ENCODE measurements at places on chromosomes 2 and 18.
A peak's percentile ranks its signal among the peaks of the same experiment; 100 is the strongest.

DNA sequence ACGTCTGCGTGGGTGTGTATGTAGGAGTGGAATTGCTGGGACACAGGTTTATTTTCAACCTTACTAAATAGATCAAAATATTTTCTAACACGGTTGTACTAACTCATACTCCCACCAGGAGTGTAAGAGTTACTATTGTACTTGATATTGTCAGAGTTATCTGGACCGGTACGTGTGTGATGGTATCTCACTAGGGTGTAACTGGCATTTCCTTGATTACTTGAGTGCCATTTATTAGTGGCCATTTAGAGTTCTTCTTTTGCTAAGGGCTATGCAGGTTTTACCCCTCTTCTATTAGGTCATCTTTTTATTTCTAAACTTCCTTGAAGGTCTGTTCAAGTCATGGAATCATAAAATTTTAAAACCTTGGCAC, 33.5 kb downstream of the CENPO start:
- DNase-seq = no peak

GRCh38 chr18:47799376-47799775, 131.1 kb downstream of the SMAD2 start:
- DNase-seq = no peak

DNA sequence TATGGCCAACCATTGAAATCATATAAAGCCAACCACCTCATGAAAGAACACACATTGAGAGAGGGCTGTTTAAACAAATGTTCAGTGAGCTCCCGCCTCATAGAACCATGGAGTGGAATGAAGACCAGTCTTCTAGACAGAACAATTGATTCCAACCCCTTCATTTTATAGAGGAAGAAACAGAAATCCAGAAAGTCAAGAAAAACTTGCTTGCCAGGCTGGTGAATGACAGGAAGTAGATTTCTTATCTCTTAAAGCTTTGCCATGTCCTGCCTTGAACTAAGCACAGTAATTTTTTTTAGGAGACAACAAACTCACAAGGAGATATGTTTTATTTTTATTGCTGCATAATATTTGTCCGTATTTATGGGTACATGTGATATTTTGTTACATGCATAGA, 16.5 kb upstream of the NRP2 start:
- DNase-seq = no peak

GRCh38 chr2:229627728-229628127, 86.6 kb downstream of the DNER start:
- peak; percentile 4 for DNase-seq

Measured in EL (cell line).